ENCODE measurements at places on chromosomes 5 and 9.
A peak's percentile ranks its signal among the peaks of the same experiment; 100 is the strongest.

DNA sequence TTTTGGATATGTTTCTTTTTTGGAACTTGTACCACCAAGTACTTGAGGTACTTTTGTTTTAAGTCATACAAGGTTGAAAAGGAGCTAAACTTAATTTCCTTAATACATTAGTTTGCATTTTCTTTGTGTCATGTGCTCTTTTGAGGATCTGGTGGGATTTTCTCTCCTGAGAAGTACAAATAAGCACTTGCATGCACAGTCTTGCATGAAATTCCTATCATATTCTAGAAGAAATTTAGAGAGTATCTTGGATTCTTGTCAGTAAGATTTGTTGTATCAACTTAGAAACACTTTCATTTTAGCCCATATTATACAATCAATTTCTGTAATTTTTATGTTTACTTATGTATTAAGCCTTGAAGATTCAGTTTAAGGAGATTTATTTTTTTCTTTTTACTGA is 64.9 kb downstream of the CCNH start:
- DNase-seq = no peak

GRCh38 chr5:113340537-113340936 is 94.3 kb downstream of the TSSK1B start:
- no peak for DNase-seq

DNA sequence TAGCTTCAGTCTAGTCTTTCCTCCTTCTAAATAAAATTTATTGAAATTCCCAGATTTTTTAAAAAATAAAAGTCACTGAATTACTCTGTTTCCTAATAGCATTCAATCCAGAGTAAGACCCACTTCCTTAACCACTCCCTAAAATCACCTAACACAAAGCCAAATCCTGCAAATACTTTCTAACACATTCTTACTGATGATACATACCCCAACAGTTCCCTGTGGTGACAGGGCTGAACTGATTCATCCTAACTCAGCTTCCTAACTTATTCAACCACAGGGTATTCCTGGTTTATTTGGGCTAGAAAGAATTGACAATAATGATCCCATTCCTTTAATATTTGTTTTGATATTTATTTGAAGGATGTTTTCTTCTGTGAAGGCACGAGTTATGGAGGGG is 40.7 kb upstream of the ZNF300 start:
- DNase-seq = no peak

- DNase-seq = no peak
These were observed 246.4 kb downstream of the PJA2 start for GRCh38 chr5:109163336-109163735.

- DNase-seq = no peak
These were observed 3.1 kb upstream of the FAM120AOS start for GRCh38 chr9:93456504-93456903.

DNA sequence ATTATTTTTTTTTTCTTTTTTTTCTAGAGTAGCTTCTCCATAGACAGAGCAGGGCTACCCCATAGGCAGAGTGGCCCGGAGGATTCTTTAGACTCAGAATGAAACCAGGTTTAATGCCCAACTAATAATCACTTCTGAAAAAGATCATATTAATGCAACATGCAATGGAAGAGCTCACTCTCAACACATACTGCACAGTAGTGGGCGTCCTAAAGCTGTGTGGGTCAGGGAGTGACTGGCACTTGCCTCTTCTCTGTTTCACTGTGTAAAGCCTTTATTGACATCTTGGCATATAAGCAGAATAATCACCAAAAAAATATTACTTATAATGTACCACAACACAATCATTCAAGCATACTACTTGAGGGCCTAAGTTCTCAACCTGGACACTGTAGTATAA is 11.1 kb downstream of the PWWP2A start:
- no peak for DNase-seq

DNA sequence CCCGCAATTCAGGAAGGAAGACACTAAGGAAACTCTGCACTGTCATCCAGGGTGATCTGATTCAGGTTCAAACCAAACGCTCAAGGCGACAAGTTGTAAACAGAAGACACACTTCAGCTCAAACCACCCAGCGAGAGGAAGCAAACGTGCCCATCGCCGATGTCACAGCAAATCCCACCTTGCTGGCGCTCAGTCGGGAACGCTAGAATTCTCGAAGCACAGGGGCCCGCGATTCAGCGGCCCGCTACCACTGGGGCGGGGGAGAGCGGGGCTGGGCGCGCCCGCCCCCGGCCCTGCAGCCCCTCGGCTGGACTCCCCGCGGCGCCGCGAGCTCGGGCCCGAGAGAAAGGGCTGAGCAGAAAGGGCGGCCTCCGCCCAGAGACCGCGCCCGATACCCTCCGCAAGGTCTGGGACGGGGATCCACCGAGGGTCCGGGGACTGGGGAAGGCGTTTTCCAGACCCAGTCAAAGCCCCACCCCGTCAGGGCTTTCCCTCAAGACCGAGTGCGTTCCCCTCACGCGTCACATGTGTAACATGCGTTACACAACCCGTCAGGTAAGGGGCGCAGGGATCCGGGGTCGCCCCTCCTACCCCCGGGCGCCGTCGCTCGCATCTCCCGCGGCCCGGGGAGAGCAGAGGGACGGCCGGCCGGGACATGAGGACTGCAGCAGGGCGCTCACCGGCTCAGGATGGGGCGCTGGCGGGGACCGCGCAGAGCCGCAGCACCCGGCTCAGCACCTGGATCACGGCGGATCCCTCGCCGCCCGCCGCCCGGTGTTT is 469 bp downstream of the AGTPBP1 start:
- peak; percentile 56 for DNase-seq

DNA sequence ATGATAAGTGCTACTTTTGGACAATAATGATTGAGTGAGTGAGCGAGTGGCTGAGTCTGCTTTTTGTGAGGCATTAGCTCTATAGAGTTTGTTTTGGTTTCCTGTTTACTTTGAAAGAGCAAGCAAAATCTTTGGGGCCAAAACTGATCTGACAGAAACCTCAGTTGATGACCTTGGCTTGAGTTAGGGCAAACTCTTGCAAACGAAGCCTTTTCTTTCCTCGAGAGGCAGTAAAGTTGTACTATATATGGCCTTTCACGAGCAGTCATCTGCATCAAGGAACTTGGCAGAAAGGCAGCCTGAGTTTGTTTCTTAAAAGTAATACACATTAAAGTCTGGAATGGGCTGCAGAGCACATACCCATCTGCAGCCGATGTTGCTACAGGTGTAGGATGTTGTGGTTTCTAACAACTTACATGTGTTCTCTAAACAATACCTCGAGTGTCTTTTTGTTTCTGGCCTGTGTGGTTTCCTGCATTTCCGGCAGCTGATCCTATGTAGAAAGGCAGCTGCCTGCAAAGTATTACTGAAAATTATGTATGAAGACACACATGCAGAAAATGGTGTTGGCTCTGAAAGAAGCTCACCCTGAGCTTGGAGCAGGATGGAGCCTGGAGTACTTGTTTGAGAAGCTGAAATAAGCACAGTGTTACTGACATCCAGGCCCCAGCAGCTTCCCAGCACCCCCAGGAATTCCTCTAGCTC is 60.8 kb downstream of the FOXD1 start:
- no peak for DNase-seq

- DNase-seq = no peak
These were observed 41.0 kb downstream of the BASP1 start for GRCh38 chr5:17258431-17258830.

DNA sequence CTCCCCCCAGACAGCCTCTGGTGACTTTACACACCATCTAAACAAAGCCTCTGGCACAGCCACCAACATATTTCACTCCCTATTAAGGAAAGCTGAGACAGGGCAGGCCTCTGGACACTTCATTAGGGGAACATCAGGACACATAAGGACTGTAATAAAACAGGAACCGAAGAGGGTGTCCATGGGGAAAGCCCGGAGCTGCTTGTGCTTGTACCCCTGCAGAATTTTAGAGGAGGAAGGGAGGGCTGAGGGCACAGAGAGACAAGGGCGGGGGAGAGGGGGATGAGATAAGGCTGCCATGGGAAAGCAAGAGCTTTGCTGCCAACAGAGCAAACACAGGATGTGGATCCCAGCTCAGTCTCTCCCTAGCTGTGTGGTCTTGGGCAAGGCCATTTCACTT is 138.4 kb downstream of the ASTN2 start:
- no peak for DNase-seq

GRCh38 chr5:177105691-177106476 is 19.2 kb downstream of the FGFR4 start:
- no peak for DNase-seq

- peak; percentile 85 for DNase-seq
These were observed at the start of gene NNT for GRCh38 chr5:43602461-43603343. TSS of gene NNT (plus strand) at chr5:43603180. CDS start at chr5:43609196, 6,016 bp downstream.

- DNase-seq = no peak
These were observed 109.8 kb upstream of the NMUR2 start for GRCh38 chr5:152514827-152515397.

DNA sequence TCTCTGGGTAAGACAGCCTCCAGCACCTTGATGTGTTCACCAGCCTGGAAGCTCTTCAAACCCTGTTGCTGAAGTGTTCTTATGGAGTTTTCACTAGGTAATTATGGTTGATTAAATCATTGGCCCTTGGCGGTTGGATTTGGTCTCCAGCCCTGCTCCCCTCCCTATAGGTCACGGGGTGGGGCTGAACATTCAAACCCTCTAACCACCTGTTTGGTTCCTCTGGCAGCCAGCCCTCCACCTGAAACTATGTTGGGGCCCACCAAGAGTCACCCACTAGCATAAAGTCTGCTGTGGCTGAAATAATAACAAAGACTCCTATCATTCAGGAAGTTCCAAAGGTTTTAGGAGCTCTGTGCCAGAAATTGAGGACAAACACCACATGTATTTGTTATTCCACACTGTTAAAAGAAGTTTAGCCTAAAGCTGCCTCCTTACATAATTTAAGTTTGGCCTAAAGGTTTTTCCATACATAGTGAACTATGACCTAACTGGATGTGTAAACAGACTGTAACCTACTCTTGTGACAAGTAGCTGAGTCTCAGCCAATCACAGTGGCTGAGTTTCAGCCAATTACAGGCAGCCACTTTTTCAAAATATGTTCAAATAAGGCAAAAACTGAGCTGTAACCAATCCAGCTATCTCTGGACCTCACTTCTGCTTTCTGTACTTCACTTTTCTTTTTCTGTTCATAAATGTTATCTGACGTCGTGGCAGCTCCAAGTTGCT is 34.8 kb downstream of the TMEM252 start:
- no peak for DNase-seq

- no peak for DNase-seq
These were observed 11.7 kb upstream of the PCDHB1 start for GRCh38 chr5:141039517-141039916.

GRCh38 chr5:147853372-147853987 is 22.0 kb upstream of the SPINK1 start:
- DNase-seq = no peak

DNA sequence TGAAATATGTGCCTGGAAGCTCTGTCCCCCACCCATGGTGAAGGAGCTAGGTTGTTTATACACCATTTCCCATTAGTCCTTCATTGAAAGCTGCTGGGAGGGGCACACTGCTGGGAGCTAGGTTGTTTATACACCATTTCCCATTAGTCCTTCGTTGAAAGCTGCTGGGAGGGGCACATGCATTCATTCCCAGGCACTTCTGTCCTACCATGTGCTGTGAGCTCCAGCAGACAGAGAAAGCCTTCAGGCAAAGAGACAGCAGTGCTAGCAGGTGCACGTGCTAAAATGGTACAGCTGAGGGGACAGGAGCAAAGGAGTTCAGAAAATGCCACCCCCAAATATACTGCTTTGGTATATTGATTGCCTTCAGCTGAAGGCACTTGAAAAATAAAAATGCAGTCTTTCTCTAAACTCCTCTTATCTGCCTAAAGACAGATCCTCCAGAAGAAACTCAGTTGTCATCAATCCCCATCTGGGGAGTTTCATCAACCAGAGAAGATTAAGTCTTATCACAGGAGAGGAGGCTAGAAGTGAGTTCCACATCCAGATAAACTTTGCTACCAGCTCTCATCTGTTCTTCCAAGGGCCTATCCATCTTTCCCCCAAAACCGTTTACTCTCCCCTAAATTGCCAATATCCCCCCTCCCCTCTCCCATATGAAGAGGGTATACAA is 27.7 kb upstream of the DAPK1 start:
- no peak for DNase-seq

GRCh38 chr5:72455476-72455875 is 51.7 kb downstream of the ZNF366 start:
- DNase-seq = no peak

DNA sequence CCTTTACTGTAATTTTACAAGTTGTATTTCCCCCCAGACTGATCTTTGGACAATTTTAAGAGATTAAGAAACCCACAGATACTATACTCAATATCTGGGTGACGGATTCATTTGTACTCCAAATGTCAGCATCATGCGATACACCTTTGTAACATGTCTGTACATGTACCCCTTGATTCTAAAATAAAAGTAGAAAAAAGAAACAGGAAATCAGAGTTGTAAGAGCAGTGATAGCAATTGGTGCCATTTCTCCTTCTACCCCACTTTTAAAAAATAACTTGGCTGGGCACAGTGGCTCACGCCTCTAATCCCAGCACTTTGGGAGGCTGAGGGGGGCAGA is 116.9 kb downstream of the FGF1 start:
- no peak for DNase-seq

DNA sequence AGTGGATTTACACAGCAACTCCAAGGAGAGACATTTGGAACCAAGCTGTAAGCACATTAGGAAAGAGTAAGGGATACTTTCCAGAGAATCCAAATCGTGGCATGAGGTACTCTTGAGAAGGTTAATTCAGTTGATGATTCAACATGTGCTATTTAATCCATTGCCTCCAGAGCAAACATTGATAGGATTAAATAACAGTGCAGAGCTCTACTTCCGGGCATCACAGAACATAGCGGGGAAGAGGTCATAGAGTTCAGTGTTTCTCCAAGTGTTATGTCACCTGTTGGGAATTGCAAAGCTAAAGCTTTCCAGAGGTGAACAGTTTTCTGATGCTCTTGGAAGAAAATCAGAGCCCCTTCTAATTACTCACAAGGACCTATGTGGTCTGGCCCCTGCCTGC is 127.5 kb downstream of the PPP2R2B start:
- no peak for DNase-seq

GRCh38 chr9:73180403-73180802 is 28.7 kb downstream of the ANXA1 start:
- DNase-seq = no peak

DNA sequence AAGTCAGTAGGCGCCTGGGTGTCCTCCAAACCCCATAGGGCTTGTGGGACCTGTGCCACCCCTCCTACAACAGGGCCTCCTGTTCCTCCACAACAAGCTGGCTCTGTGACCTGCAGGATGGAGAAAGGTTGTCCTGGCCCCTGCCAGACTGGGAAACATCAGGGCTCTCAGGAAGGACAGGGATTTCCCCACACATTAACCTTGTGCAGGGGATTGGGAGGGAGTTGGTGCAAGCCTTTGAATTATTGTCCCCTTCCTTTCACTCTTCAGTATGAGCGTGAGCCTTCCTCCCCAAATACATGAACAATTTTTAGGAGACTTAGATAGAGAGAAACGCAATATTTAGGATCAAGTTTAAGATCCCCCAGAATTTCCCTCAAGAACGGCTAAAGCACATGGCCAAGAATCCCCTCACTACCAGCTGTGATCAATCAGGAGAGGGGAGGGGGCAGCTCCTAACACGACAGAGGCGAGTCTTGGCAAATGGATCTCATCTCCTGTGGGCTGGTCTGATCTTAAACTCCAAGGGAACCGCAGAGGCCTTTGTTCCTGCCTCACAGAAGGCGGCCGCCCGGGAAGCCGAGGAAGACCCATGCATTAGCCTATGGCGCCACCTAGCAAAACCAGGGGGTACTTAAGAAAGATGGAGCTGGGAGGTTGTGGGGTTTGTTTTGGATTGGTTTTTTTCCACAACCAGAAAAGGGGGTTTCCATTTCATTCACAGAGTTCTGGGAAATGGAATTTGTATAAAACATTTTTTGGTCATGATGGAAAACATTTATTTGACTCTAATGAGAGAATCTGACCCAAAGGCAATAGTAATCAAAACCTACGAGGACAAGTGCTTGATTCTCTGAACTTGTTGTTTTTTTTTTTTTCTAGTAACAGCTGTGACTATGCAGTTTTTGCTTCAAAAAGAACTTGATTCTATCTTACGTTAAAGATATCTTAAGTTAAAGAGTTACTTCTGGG is 36.1 kb upstream of the OSMR start:
- peak; percentile 88 for DNase-seq

Data from H9 (cell line).